Thoracic aorta (tissue), 2 donors: ENCODE measurements at places on chromosomes 12 and 14.

- no peak for DNase-seq
Measured at GRCh38 chr12:130124605-130125244, 37.5 kb upstream of the FZD10 start.

DNA sequence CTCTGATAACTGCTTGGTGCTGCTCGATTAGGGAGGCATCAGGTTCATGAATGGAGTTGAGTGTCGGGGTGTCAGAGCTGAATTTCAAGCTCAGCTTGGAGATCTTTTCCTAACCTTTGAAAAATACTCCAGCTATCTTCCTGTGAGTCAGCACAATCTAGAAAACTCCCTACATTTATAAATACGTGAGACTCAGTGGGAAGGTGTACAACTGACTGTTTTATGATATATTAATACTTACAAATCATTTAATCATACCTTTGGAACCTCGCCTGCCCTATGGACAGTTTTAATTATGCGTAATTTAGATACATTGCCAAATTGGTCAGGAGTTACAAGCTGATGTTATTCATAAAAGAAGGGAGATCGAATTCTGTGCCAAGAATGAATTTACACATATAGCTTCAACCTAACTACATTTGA, 961 bp downstream of the CMAS start:
- DNase-seq, result no peak

DNA sequence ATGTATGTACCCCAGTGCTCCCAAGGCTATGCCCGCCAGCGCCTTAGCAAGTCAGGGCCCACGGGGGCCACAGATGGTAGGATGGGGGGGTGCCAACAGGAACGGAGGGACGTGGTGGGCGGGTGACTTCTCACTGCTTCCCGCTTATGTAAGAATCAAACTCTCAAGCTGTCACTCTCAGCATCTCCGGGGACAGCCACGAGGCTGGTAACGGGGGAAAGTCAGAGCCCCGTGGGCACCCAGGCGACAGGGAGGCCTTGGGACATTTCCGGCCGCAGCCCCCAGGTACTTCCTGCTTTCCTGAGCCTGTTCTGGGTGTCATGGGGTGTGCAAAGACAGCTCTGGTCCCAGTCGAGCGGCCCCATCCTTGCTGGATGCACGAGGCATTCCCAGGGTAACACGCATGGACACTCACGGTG, 59.3 kb downstream of the TESC start:
- no peak for DNase-seq

DNA sequence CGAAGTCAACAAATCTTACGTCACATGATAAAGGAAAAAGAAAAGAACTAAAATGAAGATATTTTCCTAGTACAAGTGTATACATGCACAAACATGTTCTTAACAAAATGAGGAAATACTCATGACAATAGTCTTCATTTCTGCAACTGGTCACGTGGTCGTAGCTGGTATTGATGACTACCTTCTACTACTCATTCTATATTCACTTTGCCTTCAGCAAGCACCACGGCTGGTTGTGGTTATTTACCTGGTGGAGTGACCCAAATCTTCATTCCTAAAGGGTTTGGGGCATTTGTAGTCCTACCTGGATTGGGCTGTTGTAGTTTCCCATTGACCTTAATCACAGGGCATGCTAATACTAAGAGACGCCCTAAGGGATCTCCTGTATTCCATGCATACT, 51.2 kb downstream of the FIGNL2 start:
- DNase-seq, result no peak

GRCh38 chr12:30976206-30976605, 49.7 kb downstream of the TSPAN11 start:
- no peak for DNase-seq

- DNase-seq, result no peak
Measured at GRCh38 chr14:101736071-101736470, 25.4 kb upstream of the PPP2R5C start.

DNA sequence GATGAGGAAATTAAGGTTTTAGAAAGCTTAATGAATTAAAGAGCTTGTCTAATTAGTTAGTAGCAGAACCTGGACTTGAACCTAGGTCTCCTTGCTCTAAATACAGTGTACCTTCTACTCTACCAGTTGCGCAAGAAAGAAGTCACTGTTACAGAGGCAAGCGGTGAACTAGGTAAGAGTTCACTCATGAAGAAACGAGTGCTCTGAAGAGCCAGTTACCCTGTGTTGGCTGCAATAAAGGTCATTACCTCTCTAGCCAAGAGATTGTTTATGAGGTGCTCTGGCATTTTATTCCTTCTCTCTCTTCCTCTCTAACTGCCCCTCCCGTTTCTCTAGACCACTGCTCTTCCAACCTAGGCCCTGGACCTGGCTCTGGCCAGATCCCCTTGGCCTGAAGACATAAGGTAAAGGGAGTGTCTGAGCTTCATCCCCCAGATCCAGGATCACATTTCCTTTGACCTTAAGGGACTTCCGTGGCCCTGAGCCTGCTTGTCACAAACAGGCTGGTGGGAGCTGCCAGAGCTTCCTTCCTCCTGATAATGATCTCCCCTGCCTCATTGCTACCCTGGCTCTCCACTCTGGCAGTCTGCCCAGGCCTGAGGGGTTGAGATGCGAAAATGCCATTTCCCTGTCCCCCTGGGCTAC, 1.9 kb downstream of the RNASE7 start:
- DNase-seq, result no peak

GRCh38 chr12:62761658-62762057, 173.3 kb downstream of the PPM1H start:
- no peak for DNase-seq

DNA sequence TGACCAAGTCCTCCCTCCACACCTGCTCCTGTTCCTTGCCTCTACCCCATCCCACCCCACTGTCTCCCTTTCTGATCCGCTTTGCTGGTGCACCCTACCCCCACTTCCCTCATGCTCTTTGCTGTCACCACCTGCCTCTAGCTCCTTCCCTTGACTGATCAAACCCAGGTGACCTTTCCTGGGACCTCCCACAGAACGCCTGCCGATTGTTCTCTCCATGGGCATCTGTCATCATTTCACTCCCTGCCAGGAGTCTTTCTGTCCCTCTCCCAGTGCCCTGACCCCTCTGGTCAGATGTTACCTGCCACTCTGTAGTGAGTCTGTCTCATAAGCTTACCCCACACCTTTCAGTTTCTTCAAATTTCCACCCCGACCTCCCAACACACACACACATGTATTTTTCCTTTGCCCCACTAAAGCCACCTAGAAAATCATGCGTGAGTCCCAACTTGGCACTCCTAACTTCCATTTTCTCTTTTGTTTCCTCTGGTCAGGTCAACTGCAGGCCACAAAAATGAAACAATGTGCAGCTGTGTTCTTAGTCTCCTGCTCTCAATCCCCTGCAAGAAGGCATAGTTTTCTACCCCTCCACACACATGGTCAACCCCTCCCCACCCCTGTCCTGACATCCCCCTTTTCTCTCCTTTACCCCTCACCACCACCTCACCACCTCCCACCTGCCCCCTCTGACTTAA, 229.8 kb downstream of the DPF3 start:
- no peak for DNase-seq

DNA sequence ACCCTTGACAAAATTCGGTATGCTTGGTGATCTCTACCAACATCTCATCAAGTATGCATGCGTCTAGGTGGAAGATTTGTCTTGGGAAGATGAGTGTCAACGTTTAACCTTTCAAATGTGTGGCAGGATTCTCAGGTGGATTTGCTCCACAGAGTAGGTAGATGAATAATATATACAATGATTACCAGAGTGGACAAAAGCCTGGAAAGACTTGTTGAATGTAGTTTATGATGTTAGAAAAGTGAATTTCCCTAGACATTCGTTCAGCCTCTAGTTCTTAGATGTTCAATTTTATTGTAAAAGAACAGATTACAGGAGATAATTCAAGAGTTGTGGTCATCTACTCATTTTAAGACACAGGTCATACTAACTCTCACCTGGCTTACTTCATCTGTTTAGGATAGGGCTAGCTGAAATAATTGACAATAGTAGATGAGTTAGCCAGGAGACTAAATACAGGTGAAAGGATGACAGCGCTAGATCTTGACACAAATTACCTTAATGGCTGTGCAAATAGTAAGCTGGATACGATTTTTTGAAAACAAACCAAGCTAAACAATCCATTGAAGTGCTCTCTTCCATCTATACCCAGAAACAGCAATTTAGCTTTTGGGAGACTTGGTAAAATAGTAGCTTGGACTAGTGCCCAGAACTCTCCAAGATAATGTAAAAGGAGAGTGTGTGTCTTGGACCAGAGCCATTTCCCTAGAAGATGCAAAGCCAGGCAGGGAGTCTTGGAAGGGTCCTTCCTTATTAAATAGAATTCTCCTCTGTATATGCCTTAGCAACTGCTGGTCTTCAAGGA, 168.0 kb downstream of the DACT1 start:
- DNase-seq, result no peak

- DNase-seq, result no peak
Measured at GRCh38 chr14:82438436-82438835, 904.8 kb upstream of the SEL1L start.
